Brain (organoid and tissue), 16 donors: ENCODE measurements at places on chromosomes 2 and 18. TPM values are rescaled to one million over a fixed set of nuclear protein-coding genes. Genes with fewer than 3 reads are reported as not detected.

The SRD5A2 gene
- polyA plus RNA-seq, result not detected

The AGFG1 gene
- polyA plus RNA-seq, result 39.7 TPM

The SERPINB13 gene
- polyA plus RNA-seq, result not detected

The BBS5 gene
- polyA plus RNA-seq, result 3.8 TPM

The LOXL3 gene
- polyA plus RNA-seq, result 4.9 TPM

The CYP26B1 gene
- polyA plus RNA-seq, result 3.4 TPM
